SIG-M5 (cell line): ENCODE measurements at places on chromosomes 5 and 9.

- no peak for DNase-seq
Observed at GRCh38 chr9:112170235-112170634, 4.9 kb downstream of the SUSD1 start.

GRCh38 chr9:136438548-136439480 is 831 bp downstream of the INPP5E start:
- DNase-seq, result no peak

DNA sequence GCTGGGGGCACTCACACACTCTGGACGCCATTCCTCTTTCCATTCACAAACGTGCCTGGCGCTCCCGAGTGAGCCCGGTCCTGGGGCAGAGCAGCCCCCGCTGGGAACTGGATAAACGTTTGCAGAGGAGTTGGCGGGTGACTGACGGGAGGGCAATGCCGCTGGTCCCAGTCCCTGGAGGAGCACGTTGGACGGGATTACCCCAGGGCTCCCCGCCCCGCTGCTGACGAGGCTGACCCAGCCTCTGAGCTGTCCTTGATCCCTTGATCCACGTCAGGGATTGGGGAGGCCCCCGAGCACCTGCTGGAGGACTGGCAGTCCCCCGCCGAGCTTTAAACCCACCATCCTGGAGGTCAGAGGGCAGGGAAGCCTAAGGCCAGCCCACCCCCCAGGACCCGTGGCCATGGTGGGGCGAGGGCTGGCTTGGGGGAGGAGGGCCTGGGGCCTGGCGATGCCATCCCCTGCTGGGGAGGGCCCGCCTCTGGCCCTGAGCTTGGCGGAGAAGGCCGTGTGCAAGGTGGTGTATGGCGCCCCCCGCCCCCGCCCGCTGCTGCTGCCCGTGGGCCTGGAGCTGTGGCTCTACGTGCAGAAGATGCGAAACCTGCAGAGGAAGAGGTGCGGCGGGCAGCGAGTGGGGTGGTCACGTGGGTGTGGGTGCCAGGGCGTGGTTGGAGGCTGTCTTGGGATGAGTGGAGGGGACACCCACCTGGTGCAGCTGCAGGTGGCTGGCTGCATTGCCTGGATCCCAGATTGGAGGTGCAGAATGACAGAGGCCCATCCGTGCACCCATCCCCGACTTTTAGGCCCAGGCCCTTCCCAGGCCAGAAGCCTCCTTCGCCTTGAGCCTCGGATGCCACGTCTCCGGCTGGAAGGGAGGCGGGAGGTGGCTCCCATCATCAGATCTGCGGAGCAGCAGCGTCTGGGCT is 4.5 kb downstream of the GPSM1 start:
- DNase-seq, result no peak

- DNase-seq, result no peak
Observed at GRCh38 chr9:22148876-22149637, 140.0 kb upstream of the CDKN2B start.

DNA sequence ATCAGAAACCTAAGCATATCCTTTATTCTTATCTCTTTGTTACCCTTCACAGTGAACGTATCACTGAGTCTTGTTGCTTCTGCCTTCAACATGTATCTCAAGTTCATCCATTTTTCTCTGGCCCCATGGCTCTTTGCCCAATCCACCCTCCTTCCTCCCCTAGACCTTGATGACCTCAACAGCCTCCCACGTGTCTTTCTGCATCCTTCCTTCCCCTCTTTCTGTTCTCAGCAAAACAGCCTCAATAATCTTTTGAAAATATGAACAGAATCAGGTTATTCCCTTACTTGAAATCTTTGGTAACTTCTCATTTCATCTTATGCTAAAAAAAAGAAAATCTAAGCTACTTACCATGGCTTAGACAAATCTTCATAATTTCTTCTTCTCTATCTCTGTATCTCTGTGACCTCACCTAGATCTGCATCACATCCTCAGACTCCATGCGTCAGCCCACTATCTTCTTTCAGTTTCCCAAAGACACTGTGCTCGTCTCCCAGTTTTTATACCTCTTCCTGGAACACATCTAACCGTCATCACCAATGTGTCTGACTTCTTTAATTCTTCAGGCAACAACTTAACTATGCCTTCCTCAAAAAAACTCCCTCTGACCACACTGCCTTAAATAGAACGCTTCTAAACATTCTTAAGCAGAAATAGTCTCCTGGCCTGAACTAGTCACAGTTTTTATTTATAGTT is 208.0 kb downstream of the PARP8 start:
- no peak for DNase-seq

- no peak for DNase-seq
Observed at GRCh38 chr5:132895719-132896305, 22.3 kb downstream of the LEAP2 start.

GRCh38 chr5:36744773-36745589 is 131.6 kb upstream of the NIPBL start:
- no peak for DNase-seq
